ENCODE measurements at places on chromosomes 3 and 15.
A peak's percentile ranks its signal among the peaks of the same experiment; 100 is the strongest.

- peak; percentile 47 for DNase-seq
Measured at GRCh38 chr3:152048831-152049230, 175.4 kb downstream of the SUCNR1 start.

DNA sequence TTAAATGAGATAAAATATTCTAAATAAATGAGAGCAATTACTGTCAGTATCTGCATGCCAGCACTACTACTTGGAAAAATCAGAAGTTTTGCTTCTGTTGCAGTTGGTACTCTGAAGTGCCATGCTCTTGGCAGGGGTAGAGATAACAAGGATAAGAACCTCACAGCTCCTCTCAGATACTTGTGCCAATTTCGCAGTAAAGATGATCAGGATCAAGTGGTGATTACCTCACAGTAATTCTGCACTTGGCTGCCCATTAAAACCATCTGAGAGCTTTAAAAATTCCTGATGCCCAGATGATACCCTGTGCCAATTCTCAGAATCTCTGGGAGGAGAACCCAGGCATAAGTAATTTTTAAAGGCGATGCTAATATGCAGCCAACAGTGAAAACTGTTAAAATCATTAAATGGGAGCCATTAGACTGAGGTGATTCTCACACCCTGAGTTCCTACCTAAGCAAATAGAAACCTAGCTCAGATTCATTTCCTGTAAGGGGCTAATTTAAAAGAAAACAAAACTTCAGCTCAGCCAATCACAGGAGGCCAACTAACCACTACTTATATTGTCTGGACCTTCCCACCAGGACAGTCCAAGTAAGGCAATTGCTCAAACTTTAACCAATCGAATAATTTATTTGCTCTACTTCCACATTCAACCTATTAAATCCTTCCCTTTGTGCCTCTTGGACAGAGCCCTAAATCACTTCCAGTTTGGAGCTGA lies 171.2 kb downstream of the KCNMB2 start:
- no peak for DNase-seq

DNA sequence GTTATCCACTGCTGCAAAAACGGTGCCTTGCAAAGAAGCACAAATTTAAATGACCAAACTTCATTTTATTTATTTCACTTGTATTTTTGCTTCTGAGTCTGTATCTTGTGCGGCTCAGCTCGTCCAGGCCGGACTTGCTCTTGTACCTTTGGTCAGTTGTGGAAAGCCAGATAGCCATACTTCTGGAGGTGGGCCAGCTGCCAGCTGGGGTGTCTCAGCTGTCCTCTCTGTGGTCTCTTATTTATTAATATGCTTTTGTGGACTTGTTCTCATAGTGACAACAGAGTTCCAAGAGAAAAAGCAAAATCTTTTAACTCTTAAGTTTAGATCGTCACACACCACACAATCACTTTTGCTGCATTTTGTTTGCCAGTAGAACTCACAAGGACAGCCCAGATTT lies 87.7 kb downstream of the IL1RAP start:
- no peak for DNase-seq

GRCh38 chr15:75167588-75168350 lies 33.9 kb upstream of the C15orf39 start:
- DNase-seq: peak; percentile 74

- no peak for DNase-seq
Measured at GRCh38 chr3:8942746-8943488, 20.4 kb downstream of the RAD18 start.

DNA sequence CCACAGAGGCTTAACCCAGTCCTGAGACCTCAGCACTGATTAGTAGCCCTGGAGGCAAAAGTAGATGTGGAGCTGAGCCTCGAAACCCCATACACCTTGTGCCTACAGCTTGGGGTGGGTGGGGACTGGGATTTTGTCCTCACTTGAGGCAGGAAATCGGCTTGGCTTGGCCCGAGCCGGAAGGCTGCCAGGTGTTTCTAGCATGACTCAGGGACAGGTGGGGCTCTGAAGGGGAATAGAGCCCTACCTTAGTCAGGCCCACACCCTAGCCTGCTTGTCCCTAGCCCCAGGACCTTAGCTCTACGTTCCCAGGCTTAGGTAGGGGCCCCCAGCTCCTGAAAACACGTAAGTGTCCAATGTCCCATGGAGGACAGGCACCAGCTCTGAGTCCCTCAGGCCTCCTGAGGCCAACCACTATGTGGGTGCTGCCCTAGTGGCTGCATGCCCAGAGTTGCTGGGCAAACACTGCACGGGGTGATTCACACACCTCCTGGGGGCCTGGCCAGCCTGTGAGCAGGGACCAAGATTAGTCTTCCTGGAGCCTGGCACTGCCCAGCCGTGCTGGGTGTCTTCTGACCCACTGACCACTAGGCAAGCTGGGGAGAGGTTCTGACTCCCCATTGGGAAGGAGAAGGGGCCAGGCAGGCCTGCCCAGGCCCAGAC lies 3.1 kb downstream of the MST1R start:
- peak; percentile 22 for DNase-seq

DNA sequence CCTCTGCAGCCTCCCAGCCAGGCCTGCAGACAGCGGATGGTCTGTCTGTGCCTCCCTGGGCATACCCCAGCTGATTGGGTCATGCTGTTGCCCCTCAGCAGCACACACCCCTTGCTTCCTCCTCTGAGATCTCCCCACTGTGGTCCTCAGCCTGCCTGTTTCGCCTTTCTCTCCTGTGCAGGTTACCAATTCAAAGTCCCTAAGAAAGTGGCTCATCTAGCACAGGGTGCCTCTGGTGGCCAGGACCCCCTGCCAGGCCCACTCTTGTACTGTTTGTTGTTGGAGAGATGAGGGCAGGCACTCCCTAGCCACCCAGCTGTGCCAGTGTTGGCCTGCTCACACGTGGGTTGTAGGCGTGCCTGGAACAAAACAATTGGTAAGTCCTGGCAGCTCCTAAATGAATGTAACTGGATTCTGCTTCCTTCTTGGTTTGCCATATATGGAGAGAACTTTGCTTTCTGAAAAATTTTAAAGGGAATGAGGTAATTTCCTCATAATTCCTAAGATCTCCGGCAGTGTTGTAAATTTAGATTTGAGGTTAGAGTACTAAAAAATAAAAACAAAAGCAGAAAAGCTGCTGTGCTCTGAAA lies 213.2 kb upstream of the IL12A start:
- DNase-seq: peak; percentile 94

DNA sequence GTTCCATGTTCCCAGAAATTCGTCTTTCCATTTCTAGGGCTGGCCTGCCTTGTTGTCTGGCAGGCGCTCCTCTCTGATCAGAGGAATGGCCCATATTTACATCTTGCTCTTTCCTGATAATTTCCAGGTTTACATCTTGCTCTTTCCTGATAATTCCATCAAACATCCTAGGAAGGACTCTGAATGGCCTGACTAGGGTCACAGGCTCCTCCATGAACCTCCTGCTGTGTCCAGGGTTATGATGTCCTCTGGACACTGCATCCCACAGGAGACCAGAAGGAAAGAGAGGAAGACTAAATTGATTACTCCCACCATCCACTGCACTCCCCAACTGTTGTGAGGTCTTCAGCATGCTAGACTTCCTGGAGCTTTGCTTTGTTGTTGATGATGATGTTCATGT lies 75.4 kb downstream of the CLSTN2 start:
- DNase-seq: no peak

DNA sequence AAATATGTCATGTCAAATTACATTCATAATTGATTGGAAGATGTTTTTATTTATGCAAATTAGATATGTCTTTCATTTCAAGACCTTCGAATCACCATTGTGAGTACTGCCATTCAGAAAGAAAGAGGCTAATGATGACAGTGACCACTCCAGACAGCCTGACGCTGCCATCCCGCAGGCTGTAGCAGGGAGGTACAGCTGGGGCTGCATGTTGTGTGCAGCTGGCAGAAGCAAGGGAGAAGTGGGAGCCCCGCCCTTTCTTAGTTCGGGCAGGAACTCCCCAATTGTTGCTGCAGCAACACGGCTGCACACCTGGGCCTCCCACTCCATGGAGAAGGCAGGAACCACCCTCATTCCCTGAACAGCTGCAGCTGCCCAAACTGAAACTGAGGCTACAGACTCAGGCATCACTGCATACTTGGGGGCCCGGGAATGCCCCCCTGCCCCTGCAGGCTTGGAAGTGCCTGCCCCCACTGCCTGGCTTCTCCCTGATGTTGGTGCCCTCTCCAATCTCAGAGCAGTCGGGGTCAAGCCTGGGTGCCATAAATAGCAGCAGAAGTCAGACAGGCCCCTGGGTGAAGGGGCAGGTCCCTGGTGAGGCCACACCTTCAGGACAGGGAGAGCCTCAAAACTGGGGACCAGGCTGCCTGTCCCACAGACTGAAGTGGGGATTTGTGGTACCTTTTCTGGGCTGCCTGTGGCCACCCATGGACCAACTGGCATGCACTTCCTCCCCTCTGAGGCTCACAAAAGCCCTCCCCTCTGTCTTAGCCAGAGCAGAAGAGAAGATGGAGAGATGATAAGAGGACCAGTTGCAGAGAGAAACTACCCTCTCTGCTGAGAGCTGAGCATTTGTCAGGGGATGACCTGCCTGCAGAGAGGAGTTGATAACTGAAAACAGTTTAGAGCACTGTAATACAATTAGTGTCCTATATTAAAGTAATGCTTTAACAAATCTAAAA lies 964.6 kb downstream of the SI start:
- DNase-seq: no peak

DNA sequence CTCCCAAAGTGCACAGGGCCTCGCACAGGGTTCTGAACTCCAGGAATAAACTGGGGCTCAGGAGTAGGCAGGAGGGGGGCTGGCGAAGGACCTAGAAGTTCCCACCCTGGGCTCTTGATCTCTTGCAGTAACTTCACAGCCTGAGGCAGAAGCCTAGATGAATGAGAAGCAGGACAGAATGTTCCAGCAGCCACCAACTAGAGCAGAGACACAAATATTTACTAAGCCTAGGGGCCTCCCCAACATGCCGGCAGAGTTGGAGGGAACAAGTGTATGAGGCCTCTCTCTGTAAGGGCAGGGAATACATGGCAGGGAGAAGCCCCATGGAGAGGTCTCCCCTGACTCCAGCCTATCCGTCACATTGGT lies 25.3 kb upstream of the C15orf39 start:
- no peak for DNase-seq

DNA sequence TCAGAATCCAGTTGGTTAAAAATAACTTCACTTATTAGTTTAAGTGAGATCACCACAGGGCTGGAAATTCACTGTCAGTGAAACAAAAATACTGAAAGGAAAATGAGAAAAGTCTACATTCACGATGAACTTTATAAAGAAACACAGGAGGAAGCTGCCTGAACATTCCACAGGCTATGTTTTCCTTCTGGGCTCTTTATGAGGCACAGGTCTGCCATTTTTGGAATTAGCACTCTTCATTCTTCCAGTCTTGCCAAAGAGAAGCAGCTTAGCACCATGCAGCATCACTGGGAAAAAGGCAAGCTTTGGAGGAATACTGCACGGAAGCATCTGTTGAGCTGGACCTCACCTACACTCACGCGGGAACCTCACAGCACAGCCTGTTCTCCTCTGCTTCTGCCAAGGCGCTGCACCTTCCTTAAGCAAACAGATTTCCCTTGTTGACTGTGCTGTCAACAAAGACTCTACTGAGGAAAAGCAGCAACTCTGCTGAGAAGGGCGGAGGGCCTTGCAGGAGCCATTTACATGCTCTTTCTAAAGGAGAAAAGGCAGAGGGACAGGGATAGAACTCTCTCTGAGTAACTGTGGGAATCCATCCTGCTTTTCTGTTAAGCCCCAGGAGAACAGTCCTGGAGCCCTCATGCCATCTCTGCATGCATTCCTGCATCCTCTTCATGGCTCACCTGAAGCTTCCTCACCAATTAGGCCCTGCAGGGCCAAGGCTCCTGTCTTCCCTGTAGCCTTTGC lies 15.7 kb downstream of the SUSD5 start:
- DNase-seq: no peak

DNA sequence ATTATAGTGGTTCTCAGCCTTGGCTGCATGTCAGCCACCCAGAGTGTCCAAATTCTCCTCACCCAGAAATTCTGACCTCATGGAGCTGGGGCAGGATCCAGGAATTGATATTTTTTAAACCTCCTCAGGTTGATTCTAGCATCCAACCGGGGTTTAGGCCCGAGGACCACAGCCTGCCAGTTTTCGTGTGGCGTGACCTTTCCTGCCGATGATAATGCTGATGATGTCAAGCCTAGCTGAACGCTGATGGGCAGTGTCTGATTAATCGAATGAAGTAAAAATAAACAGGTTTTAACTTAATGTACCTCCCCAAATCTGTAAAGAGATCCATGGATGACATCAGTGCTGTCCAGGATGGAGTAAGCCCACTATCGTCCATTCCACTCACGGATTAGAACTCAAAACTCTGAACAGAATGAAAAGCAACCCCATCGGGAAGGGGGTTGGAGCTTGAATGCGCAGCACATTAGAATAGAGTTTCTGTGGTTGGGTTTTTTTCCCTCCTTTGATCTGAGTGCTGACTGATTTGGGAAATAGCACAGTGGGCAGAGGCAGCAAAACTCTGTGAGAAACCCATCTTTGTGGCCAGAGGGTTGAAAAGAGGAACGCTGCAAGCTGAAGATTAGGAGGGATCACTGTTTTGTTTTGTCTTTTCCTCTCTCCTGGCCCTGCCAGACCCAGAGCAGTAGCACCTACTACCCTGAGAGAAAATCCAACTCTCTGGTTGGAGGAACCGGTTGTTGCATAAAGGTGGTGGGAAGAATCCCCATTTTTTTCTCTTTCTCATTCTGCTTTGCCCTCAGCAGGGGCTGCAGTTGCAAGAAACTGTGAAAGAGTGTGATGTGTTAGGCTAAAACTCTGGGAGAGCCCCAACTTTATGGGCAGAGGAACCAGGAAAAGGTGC lies 153.9 kb downstream of the APBA2 start:
- no peak for DNase-seq

GRCh38 chr3:123951522-123952447 lies 9.2 kb downstream of the CCDC14 start:
- no peak for DNase-seq

- no peak for DNase-seq
Measured at GRCh38 chr3:115403786-115404185, 219.5 kb upstream of the GAP43 start.

DNA sequence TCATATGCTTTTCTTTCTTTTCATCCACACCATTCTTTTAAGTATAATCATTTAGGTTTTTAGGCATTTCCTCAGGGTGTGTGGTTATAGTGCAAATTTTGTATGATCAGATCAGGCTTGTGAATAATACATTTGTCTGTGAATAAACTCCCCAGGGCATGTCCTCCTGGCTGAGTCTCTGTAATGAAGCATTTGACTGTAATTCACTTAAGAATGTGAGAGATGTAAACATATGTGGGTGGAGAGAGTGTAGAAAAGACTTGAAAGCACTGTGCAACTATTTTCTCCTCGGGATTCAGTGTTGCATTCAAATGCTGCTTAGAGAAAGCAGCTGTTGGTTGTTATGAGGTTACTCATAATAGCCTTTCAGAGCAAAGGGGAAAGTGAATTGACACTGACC lies 996.5 kb downstream of the TUSC7 start:
- DNase-seq: peak; percentile 31

All from fibroblast of pulmonary artery (primary cell).